ENCODE measurements at places on chromosomes 5 and 9.
A peak's percentile ranks its signal among the peaks of the same experiment; 100 is the strongest.

DNA sequence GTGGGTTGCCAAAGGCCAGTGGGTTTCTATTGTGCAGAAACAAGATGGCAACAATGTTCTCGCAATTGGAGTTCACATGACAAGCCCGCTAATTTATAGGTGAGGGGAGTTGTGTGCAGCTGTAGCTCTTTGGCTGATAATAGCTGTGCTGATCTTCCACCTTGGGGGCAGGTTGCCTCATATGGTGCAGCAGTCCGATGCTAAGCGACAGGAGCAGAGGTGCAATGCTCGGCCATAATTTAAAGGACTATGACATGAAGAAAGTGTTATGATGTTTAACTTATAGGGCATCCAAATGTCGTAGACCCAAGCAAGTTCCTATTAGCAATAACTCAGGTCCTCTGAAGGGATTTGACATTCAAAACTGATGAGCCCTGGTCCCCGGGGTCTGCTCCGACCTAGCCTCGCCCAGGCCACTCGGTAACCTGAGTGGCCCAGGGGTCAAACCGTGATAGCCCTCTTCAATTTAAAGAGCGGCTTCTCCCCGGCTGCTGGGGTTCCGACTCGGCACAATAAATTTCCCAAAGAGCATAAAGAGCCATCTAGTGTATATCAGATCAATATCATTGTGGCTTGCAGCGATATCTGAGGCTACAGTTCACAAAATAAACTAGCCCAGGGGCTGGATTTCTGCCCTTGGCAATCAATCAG lies 724.0 kb downstream of the IRX1 start:
- no peak for DNase-seq

GRCh38 chr5:181190711-181191525 lies 14.1 kb downstream of the TRIM7 start:
- no peak for DNase-seq

DNA sequence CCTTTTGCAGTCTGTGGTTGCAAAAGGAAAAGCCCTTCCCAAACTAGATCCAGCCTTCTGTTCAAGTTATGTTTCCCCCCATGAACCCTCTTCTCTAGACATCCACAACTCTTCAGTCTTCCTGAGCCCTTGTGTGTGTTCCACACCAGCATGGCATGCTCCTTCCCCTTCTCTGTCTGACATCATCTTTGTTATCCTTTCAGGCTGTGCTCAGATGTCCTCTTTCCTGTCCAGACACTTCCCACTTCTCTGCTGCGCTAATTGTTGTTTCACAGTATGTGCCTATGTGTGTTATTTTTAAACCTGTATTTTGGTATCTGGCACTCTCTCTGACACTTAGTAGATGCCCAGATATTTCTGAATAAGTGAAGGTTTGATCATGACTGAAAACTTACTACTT lies 38.2 kb downstream of the FOCAD start:
- no peak for DNase-seq

DNA sequence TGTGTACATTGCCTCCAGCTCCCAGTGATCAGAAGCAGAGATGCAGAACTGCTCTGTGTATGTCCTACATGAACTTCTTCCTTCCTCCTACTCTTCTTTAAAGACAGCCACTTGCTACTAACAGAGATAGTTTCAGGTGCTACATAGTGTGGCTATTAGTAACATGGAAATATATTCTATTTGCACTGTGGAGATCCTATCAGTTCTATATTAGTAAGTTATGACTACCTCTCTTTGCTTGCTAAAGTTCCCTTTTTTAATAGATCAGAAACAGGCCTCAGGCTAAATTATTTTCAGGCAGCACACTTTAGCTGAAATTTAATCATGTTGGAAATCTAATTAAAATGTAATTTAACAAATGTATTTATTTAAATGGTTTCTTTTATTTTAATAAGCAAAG lies 64.4 kb upstream of the TNFSF8 start:
- no peak for DNase-seq

DNA sequence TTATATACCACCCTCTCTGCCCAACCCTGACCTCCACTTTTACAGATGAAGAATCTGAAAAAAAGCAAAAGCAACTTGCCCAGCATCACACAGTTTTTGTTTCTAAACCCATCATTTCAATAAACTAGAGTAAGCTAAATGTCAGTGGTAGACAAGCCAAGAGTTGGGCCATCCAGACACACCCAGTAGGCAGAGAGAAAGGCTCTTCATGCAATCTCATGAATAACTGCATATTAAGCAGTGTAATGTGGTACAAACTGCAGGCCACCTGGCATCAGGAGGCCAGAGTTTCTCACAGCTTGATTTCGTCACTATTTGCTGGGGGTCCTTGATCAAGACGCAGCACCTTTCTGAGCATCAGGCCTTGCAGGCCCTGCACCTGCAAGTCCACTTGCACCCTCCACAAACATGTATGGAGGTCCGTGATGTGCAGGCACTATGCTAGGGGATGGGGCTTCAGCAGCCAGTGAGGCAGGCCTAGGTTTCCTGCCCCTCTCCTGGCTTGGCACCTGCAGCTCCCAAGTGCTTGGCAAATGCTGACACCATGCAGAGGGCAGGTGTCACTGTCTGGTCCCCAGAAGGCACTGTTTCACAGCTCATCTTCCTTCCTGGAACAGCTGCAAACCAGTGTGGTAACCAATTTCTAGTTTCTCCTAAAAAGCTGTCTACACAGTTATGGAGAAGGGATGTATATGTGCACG lies 29.8 kb downstream of the ADAM19 start:
- DNase-seq, result no peak

GRCh38 chr5:123786411-123786810 lies 274.4 kb downstream of the CSNK1G3 start:
- no peak for DNase-seq

DNA sequence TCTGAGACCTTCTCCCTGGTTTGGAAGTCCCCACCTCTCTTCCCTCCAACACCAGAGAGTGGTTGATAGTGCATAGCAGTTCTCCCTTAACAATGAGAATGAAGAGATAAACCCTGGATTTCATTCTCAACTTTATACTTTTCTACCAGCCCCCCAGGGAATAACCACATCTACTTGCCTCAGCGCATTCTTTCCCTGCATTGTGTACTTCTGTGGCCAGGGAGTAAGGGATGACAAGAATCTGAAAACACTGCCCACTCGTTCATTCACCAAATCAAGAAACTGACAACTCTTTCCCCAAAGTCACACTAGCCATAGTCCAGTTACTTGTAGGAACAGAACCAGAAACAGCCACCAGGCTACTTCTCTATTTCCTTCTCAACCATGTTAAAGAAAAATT lies 46.0 kb upstream of the SPIN1 start:
- DNase-seq, result peak; percentile 39

- no peak for DNase-seq
Measured at GRCh38 chr9:89454498-89455355, 43.2 kb downstream of the SEMA4D start.

DNA sequence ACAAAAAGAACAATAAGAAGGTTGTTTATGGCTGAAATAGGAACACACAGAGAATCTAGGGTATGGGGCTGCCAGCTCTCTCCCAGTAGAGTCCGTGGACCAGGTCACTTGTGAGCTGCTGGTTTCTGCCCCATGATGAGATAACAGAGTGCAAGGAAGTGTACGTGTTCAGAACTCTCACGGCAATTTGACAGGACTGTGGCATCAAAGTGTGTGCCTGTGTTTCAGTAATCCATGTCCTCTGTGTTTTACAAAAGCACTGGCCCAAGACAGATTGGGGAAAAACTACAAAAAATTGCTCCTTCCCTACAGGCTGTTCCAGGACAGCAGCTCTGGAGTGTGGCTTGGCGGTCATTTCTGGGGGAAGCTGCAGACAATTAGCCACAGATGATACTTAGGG lies 184.6 kb downstream of the AUH start:
- no peak for DNase-seq

DNA sequence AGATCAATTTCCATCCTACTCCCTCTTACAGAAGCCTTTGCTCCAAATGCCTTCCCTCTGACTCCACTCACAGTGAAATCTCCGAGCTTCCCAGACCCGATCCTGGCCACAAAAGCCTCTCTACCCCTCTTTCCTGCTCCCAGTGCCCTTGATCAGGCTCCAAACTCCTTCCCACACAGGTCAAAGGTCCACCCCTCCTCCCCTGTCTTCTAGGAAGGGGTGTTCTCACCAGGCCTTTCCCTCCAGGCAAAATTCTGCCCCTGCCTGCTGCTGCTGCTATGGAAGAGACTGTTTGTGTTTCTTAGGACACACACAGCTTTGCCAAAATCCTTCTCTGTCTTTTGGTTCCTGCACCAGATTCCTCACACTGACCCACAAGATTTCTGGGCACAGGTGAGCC lies 85.8 kb upstream of the ALDH1A1 start:
- peak; percentile 32 for DNase-seq

GRCh38 chr5:170746961-170747340 lies 36.6 kb upstream of the GABRP start:
- DNase-seq, result no peak

DNA sequence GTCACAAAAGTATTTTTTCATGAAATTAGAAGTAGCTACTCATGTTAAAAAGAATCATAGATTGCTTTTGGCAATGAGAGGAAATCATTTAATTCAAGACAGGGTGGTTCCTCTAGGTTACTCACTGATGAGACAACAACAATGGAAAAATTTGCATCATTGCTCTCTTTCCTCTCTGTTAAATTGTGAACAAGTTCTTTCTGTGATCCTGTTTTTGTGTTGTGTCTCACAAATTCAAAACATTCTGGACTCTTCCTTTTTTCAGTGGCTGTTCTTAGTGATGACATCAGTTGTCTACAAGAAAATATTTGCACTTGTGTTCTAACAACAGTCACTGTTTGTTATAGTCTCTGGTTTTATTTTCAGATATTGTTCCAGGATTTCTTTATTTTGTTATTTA lies 95.3 kb downstream of the XRCC4 start:
- DNase-seq, result peak; percentile 20

- DNase-seq, result no peak
Measured at GRCh38 chr5:141208478-141208877, at the start of gene PCDHB12. TSS of gene PCDHB12 (plus strand) at chr5:141208719. CDS start at chr5:141208908, 189 bp downstream.

DNA sequence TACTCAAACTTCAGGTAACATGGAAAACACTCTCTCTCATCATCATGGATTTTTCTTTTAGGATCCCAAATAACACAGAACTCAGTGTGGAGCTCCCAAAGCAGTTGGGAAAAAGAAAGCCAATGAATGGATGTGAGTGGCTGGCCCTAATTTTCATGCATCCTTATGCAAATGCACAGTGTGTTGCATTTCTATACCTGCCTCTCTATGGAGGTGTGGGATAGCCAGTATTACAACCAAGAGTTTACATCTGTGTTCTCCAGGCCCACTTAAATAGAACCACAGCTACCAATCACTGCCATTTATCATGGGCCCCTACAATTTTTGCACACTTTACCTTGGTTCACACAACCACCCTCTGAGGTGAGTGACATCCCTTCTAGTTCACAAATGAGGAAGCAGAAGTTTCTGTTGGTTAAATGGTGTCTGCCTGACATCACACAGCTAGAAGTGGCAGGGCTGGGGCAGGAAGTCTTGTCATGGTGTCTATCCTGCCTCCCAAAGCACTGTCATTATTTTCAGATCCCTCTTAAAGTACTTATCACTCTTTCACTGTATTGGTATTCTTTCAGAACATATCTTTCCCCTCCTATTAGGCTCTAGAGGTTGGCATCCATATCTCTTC lies 17.3 kb downstream of the MAMDC2 start:
- DNase-seq, result no peak

DNA sequence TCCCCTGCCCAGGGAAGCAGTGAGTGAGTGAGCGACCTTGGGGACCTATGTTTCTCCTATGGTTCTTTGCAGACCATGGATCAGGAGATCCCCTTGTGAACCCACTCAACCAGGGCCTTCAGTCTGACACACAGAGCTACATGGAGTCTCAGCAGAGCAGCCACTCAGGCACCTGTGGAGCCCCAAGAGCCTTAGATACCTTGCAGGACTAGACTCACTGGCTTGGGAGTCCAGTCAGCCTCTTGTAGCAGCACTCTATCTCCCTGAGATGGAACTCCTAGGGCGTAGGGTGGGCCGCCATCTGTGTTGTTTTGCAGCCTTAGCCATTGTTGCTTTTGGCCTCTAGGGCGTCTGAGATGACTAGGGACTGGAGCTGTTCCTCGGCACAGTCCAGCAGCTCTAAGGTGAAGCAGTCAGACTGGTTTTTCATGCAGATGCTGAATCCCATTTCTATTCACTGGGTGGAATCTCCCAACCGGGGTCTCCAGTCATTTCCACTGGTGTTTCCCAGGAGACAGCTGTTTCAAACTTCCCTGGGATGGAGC lies 284.6 kb upstream of the RPS23 start:
- DNase-seq, result no peak

DNA sequence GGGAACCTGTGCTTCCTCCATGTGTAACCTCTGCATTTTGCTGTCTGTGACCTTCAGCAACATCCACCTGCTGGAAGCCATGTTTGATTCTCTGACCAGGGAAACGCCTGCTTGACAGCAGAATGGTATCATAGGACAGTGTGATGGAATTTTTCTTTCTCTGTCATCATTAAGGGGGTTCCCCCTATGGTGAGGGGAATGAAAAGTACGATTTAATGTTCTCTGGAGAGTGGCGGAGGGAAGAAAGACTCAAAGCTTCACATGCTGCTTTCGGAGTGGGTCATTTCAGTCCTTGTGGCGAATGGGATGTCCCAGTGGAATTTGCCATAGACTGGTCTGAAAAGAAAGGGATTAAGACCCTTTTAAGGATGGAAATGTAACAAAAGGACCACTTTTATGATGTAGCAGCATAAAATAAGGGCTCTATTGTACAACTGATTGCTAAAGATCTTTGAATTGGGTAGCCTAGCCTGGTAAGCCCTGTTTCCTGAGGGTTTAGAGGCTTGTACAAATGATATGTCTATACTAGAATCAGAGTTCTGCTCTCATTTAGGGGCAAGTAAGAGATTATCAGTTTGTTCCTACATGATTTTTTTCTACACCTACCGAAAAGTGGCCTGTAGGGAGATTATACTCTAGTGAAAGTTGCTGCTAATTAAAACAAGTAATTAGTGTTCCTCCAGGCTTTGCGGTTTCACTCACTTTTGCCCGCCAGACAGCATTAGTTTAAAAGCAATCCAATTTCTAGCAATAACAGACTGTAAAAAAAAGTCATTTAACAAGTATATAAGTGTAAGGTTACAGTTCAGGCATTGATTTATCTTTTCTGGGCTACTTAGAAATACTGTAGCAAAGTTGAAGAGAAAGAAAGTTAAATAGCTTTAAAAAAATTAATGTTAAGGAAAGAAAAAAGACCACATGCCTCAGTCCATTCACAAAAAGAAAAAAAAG lies 904.5 kb downstream of the NR2F1-AS1 start:
- no peak for DNase-seq

All from mesenchymal stem cell (in vitro differentiated cells and primary cell).